ENCODE measurements at places on chromosomes 13 and 19.

- no peak for DNase-seq
Observed at GRCh38 chr13:106391681-106392080, 143.8 kb downstream of the EFNB2 start.

DNA sequence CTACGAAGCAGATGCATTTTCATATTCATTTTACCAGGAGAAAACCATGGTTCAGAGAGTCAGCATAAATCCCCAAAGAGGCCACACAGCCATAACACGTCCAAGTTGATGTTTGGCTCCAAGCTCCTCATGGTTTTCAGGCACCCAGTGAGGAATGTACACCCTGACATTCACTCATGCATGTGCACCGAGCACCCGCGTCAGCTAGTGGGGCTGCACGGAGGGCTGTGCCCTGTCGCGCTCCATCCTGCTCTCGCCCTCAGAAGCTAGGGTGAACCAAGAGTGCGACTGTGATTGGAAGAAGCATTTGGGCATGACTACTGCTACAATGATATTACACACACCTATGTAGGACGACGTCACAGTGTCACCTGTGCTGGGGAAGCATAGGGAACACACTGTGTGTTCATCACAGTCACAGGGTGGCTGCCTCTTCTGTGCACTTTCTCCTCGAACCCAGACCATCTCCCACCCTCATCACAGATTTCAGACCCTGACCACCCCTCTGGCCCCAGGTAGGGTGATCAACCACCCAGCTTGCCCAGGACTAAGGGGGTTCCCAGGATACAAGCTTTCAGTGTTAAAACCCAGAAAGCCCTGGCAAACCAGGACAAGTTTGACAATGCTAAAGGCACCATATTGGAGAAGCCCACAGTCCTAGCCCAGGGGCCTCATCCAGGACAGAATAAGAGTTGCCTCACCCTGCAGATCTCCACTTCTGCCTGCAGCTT is 148.6 kb upstream of the ZNF507 start:
- DNase-seq, result no peak

DNA sequence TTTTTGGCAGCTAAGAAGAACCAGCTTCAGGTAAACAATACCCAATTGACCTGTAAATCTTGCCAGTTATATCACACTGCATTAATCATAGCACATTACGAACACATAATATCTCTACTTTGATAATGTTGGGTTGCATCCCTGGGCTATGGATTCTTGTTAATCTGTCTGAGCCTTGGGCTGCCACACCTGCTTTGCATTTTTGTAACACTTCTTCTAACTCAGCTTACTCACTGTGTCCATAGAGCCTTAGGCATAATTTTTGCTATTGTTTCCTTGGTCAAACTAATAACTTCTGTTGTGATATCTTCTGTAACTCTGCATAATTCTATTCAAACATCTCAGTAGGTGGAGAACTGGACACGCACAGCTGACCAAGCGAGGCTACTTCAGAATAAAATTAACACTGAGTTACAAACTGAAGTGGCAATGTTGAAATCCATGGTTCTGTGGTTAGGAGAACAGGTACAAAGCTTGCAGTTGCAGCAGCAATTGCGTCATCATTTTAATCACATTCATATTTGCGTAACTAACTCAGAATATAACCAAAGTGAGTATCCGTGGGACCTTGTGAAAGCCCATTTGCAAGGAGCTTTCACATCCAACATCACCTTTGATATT is 6.4 kb downstream of the ZNF350 start:
- DNase-seq, result no peak

DNA sequence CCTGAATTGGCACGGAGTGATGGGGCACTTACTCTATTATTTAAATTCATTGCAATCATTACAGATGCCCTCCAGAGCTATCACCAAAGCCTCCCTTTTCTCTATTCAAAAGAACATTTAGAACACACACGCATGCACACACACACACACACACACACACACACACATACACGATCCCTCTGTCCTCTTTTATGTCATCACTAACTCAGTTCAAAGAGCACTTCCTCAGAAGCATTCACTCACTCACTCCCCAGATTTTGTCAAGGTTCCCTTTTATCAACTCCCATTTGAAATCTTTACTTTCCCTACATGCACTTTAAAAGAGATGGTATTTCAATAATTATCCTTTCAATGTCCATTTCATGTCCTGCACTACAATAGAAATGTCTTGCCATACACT is 22.4 kb upstream of the IGFL4 start:
- DNase-seq, result no peak

DNA sequence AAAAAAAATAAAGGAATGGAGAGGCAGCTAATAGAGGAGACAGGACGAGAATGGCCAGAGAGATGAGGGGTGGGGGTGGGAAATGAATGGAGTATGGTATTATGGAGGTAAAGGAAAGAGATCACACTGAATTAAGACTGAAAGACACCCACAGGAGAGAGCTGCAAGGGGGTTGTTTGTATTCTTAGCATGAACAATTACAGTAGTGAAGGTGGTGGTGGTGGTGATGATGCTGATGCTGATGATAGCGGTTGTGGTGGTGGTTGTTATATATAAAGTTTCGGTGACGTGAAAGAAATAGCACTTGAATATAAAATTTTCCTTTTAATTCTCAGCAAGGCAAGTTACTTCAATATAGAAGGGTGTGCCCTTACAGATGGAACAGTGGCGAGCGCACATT is 2.8 kb upstream of the ADGRE3 start:
- DNase-seq, result no peak

GRCh38 chr13:39981056-39981455 is 325.6 kb downstream of the COG6 start:
- DNase-seq, result no peak
